ENCODE measurements at places on chromosomes 12 and 14.

DNA sequence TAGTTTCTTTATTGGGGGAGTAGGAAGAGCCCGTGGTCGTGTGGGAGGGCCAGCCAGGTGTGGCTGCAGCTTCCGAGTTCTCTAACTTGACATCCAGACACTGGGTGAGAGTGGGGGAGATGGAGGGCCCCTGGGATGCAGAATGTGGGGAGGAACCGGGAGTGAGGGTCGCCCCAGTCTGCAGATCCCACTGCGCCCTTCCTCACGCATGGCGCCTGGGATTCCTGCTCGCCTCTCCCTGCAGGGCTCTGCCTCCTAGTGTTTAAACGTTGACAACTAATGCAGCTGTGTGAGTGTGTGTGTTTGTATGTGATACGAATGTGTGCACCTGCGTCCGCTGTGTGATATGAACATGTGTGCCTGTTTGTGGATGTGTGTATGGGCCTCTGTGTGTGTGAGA is 34.6 kb downstream of the FZD10 start:
- no peak for DNase-seq

DNA sequence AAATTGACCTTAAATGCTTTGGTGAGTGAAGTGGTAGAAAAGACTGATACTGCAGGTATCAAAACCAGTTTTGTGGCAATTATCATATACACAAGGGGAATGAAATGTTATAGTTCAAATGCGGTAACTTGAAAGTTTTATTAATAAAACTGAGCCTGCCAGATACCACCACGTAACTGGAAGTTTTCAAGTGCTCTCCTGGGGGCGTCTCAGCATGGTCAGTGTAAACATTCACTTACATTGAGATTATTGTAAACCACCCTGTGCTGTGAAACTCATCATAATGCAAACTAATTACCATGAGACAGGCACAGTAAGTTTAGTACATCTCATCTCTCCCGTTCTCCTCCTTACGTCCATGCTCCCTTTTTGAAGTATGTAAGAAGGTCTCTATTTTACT is 280.7 kb upstream of the FAR2 start:
- DNase-seq, result no peak

GRCh38 chr12:54126696-54127537 is 61.9 kb downstream of the SMUG1 start:
- DNase-seq, result peak; percentile 85

GRCh38 chr14:58821421-58821820 is 183.7 kb downstream of the DACT1 start:
- DNase-seq, result no peak

DNA sequence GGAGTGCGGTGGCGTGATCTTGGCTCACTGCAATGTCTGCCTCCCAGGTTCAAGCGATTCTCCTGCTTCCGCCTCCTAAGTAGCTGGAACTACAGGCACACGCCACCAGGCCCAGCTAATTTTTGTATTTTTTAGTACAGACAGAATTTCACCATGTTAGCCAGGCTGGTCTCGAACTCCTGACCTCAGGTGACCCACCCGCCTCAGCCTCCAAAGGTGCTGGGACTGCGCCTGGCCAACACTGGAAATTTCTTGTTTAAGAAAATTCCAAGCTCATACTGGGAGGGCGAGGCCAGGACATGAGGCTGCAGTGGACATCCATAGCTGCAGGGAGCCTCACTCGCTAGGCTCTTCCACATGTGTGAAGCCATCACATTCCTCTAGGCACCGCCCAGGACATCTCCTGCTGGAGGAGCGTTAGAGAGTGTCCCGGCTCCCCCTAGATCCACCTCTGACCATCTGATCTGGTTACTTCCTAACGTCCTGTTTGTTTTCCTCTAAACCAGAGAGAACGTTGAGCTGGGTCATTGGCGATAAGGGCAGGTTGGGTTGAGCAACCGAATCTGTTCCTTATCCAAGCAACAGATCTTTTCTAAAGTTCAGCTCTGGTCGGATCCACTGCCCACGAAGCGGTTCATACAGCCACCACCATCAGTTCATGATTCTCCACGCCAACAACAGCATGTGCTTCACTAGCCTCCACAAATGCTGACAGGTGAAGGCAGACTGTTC is 108.2 kb upstream of the MED13L start:
- DNase-seq, result no peak

- no peak for DNase-seq
Observed at GRCh38 chr12:32407795-32408194, 8.4 kb downstream of the FGD4 start.

Data from spinal cord (tissue), 10 donors.